Femur (tissue), 1 donor: ENCODE measurements at places on chromosomes 4 and X.

GRCh38 chrX:39705290-39705689 is 392.5 kb downstream of the BCOR start:
- peak; percentile 62 for DNase-seq

DNA sequence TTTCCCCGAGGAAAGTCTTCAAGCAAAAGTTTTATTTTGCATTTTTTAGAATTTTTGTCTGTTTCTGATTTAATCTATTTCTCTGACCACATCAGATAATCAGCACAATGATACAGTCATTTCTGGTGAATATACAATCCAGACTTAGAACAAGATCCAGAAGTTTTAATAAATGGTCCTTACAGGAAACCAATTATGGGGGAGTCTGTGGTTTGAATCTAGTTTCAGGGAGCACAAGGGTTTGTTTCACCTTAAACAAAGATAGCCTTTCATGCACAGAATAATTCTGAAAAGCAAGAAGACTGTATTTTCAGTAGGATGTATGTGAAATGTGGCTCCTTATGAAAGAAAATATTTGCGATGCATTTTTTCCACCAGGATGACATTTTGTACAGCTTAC is 158.5 kb upstream of the ARSJ start:
- no peak for DNase-seq

DNA sequence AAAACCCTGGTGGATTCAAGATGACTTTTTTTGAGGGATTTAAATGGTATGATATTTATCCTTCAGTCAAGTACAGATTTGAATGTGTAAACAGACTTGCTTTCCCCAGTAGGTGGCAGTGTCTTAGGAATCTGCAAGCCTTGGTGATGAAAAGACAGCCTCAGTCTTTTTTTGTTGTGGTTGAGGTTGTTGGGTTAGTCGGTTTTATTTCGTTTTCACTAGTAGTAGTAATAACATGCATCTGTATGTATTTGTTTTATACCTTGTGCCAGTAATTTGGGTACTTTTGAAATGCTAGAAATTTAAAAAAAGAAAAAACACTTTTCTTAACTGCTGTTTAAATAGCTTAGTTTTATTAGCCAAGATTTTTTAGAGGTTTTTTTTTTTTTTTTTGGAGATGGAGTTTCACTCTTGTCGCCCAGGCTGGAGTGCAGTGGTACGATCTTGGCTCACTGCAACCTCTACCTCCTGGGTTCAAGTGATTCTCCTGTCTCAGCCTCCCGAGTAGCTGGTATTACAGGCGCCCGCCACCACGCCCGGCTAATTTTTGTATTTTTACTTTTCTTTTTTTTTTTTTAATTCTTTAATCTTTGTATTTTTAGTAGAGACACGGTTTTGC is 39.2 kb downstream of the COPS4 start:
- no peak for DNase-seq

- DNase-seq, result no peak
These were observed 83.5 kb downstream of the ZNF674 start for GRCh38 chrX:46461660-46462191.

DNA sequence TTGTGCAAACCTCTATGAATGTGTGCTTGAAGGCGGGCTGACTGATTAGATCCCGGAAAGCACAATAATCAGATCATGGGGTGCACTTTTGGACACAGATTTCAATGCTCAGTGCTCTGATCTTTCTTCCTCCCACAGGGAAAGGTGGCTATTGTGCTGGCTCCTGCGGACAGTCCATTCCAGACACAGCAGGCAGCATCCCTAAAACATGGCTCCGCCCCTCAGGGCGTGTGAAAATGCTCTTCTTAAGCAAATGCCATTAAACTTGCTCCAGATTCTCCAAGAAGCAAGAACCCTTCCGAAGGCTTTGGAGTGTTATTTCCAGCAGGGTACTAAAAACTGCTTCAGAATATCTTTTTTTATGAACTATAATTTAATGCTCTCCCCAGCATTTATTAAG is 100.0 kb downstream of the SLC2A9 start:
- DNase-seq, result no peak

DNA sequence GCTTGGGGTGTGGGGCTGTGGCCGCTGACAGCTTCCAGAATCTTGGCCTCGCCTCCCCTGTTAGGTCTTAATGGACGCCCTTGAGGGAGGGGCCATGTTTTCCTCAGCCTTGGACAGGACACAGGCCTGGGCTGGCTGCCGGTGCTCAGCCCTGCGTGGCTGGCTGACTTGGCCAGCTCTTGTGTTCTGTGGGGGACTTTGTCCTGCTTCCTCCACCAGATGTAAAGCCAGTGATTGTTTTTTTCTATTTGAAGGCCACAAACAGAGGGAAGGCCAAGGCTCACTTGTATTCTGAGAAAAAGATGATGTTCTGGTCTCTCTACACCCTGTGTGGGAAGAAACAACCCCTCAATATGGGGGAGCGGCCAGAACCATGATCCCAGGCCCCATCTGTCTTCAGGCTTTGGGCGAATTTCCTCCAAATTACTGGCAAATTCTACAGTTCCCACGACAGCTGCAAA is 71.3 kb downstream of the HTRA3 start:
- DNase-seq, result peak; percentile 94

DNA sequence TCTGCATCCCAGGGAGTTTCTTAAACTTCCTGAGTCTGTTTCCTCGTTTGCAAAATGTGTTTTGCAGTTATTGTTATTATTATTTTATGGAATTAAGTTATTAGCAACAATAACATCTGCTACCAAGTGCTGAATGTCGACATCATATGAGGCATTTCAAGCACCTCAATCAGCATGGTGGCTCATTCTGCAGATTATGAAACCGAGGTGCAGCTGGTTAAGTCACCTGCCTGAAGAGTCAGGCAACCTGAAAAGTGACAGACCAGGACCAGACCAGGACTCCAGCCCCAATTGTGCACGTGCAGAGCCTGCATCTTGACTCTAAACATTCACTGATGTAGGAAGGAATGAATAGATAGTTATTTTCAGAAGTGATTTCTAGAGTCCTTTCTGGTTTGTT is 99.8 kb downstream of the AFAP1 start:
- DNase-seq, result no peak

DNA sequence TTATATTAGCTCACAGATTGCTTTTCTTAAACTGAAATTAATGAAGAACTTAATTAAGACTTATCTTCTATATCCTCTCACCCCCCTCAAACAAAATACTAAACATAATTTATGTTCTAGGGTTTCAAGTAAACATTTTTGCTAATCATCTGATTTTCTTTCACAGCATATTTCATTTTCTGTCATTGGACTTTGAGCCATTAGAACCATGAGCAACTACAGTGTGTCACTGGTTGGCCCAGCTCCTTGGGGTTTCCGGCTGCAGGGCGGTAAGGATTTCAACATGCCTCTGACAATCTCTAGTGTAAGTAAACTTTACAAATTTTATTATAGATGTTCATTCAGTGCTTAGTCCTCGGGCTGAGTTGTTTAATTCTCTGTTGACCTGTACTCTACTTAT is 3.3 kb downstream of the PDLIM5 start:
- DNase-seq, result peak; percentile 53

DNA sequence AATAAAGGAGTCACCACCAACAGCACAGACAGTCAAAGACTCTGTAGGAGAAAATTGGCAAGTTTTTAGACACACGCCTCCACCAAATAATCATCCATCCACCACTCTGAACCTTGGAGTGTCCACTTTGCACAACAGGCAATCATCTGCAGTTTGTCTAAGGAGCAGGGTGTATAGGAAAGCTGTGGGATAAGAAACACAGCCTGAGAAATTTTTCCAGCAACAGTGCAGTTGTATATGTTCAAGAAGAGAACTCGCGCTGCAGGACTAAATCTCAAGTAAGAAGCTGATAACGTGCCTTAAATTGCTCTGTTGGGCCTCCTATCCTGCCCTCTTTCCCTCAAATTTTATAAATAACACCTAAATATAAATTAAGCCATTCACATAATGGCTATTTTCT is 136.7 kb upstream of the PPARGC1A start:
- no peak for DNase-seq
